Memory B cell (primary cell): ENCODE measurements at places on chromosomes 1 and 21.

DNA sequence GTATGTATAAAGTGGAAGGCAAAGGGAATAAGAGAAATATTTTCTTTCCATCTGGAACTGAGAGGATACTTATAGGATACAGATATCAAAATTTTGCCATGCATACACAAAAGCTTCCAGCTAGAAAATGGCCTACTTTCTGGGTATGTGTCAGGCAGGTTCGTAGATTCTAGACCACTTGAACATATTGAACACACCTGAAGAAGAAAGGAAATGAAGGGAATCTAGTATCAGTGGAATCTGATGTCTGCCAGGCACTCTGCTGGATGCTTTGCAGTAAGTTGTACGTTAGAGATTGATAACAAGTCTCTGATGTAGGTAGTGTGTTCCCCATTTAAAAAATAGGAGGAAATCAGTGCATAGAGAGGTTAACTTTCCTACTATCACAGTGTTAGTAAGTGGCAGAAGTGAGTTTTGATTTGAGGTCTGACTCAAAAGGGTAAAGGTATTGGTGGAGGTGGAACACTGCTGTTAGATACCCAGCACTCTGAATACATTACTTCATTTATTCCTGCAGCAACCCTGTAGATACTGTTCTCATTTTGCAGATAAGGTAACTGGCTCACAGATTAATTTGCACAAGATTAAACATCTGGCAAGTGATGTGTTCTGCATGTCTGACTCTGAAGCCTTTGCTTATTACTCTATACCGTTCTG, 3.0 kb downstream of the CAMSAP2 start:
- peaks cover 2% of the 10 kb centered on the region for H3K36me3 ChIP-seq
- H3K4me1 ChIP-seq: peaks cover 17% of the 10 kb centered on the region
- DNase-seq: no peak
- H3K27me3 ChIP-seq: peaks cover 5% of the 10 kb centered on the region

- peaks cover 9% of the 10 kb centered on the region for H3K27me3 ChIP-seq
- H3K4me1 ChIP-seq: peaks cover 2% of the 10 kb centered on the region
- H3K27ac ChIP-seq: no peak overlapping the region
- no peak for DNase-seq
- H3K36me3 ChIP-seq: no peaks in the 10 kb centered on the region
- H3K4me3 ChIP-seq: no peak overlapping the region
These were observed 63.3 kb upstream of the ATP2B4 start for GRCh38 chr1:203563291-203563690.

GRCh38 chr1:172383536-172383935, 36.9 kb upstream of the C1orf105 start:
- peak overlapping the region; percentile 28 for H3K27ac ChIP-seq
- no peaks in the 10 kb centered on the region for H3K27me3 ChIP-seq

- DNase-seq: no peak
- no peak overlapping the region for H3K27ac ChIP-seq
- peaks cover 32% of the 10 kb centered on the region for H3K4me1 ChIP-seq
- peaks cover 27% of the 10 kb centered on the region for H3K27me3 ChIP-seq
- H3K36me3 ChIP-seq: no peaks in the 10 kb centered on the region
These were observed 98.0 kb downstream of the WDR4 start for GRCh38 chr21:42781150-42781970.

- H3K4me3 ChIP-seq: no peak overlapping the region
- no peaks in the 10 kb centered on the region for H3K4me1 ChIP-seq
- H3K36me3 ChIP-seq: peaks cover 30% of the 10 kb centered on the region
- no peaks in the 10 kb centered on the region for H3K27me3 ChIP-seq
- no peak for DNase-seq
These were observed 132.9 kb downstream of the SYT2 start for GRCh38 chr1:202577381-202577780.

DNA sequence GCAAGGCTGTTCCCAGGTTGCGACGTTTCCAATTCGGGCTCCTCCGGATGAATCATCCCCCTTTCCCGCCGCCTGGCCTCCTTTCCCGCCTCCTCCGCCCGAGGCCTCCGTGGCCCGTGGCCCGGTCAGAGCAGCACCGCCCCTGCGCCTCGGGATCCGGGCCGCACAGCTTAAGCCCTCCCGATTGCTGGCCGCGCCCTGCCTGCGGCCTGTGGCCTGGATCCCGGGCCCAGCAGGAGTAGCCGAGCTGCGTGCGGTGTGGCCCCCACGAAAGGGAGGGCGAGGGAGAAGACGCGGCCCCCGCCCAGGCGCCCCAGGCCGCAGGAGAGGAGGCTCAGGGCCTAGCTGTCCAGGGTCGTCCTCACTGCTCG, 1.0 kb downstream of the TMEM200B start:
- DNase-seq: peak; percentile 46
- peaks cover 15% of the 10 kb centered on the region for H3K4me1 ChIP-seq
- no peak overlapping the region for H3K27ac ChIP-seq
- H3K36me3 ChIP-seq: peaks cover 10% of the 10 kb centered on the region
